ENCODE measurements at places on chromosomes 11 and 22.

DNA sequence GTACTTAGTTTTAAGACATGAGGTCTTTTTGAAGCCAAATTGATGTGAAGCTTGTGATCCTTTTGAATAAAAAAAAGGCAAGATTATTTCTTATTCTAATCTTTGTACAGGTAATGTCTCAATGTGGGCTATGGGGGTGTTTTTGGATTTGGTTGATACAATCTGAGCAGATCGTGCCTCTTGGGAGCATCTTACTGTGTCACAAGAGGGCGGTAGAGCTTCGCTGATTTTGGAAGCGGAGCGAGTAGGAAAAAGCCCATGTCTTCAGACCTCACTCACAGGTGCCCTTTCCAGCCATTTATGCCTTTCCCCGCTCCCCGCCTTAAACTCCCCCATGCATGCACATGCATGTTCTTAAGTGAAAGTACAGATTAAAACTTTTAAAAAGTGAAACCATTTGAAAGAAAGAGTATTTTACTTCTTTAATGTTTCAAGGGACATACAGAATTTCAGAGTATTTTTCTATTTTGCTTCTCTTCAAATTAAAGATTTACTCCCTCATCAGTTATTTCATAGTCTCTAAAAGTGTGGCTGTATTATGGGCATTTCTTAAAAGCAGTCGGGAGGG lies 18.8 kb downstream of the DDX25 start:
- peak; percentile 6 for DNase-seq

DNA sequence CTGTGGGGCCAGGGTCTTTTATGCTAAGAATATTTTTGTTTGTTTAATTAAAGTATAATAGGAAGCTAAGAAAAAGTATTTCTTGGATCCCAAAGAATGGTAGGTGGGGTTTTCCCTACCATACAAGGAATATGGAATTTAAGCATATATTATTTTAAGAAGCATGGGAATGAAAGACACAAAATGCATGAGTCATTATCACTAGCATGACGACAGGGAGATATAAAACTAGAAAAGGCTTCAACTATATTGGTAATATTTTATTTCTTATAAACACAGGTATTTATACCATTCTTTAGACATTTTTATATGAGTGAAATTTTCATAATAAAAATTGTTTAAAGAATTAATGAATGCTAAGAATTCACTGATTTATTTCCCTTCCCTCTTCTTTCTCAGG lies 39.3 kb upstream of the SOX6 start:
- DNase-seq: no peak

GRCh38 chr22:21927174-21927823 lies 25.3 kb downstream of the PPM1F start:
- no peak for DNase-seq

DNA sequence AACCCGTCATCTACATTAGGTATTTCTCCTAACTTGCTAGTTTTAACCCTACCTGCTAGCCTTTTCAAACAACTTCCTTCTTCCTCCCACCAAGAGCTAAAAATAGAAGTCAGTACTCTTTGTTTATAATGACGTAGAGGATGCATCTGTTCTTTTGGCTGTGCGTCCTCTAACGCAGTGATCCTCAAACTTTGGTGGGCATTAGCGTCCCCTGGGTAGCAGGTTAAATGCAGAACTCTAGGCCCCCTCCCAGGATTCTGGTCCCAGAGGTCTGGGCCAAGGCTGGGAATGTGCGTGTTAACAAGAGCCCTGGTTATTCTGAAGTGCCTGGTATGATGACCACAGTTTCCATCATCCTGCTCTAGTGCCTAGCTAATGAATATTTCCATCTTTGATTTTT lies 67.6 kb downstream of the BARX2 start:
- no peak for DNase-seq

DNA sequence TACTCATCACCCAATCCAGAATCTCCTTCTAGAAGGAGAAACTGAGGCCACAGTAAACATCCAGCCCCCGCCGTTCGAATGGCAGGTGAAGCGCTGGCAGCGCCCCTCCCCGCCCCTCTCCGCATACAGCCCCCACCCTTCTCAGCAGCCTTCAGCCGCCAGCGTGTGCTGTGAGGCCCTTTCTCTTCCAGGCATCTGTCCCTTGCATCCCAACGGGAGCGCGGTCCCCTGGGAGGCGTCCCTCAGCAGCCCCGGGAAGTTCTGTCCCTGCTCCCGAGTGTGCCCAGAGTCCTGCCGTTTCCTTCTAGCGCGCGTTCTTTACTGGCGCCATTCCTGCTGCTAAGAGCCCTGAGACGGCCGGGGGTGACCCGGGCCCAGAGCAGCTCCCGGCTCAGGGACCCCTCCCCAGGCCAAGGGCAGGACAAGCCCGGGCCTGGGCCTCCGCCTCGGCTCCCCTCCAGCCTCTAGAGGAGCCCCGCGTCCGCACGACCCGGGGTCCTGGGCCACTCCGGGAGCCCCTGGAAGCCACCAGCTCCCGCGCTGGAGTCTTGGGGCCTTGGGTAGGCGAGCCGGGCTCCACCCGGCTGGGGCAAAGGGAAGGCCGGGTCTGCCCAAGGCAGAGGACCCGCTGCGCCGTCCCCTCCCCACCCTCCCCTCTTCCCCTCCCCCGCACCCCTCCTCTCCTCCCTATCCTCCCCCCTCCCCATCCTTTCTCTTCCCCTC lies 450.4 kb downstream of the OPCML start:
- no peak for DNase-seq

- no peak for DNase-seq
These were observed 123.9 kb downstream of the PAX6 start for GRCh38 chr11:31687256-31687655.

DNA sequence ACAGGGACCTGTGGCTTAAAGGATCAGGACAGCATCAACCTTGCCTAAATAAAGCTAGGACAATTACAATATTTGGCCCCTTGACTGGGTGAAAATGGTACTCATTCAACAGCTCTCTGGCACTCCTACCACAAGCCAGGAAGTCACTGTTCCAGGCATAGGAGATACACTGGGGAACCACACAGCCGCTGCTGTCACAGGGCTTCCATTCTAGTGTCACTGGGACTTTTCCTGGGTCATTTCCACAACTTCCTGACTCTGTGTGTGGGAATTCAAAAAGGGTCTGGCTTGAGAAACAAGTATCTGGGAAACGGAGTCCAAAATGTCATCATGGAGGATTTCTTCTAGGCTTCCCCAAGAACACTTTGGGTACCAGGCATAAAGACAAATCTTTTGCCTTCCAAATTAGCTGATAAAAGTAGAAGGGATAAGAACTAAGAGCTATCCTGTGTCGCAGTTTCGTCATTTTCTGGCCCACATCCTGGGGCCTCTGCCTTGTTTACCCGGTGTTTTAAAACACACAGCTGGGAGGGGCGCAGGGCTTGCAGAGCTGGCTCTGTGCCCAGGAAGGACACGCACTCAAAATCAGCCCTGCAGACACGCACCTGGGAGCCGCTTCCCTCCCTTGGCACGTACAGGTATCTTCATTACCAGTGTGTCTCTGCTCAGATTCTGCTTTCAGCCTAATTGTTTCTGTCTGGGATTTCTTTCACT lies 38.0 kb downstream of the TMEM45B start:
- DNase-seq: peak; percentile 82

DNA sequence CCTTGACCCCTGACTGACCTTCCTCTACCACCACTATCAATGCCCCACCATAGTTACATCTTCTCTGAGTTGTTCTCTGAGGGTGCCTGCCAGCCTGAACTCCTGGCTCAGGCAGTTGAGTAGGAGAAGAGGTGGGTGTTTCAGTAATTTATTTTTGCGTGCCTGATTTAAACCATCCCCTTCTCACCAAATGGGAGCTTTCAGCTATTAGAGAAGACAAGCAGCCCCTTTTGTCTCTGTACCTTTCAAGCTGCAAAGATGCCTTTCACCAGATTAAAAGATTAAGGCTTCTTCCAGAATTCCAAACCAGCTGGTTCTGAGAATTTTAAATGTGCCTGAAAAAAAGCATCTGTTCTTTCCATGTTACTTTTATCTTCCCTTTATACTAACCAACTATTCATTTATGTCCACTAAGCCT lies 223.8 kb downstream of the FAM76B start:
- no peak for DNase-seq

DNA sequence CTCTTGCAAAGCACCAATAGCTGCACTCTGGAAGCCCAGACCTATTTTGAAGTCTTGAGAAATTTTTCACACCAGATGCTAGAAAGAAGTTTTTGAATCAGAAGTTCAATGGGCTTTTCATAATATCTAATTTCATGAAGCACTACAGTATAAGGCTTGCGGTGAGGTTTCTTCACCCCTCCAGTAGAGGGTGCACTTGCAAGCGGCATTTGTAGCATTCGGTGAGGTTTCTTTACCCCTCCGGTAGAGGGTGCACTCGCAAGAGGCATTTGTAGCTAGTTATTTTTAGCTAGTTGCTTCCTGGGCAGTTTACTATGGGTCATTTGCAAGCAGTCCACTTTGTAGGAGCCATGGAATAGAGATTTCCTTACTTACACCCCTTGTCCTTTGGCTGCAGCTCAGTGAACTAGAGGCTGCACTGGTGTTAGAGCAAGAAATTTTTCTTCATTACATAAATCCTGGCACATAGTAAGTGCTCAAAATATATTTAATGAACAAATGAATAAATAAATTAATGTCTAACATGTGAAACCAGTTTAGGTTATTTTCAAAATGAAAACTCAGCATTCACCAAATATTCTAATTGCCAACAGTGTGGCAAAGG lies 7.8 kb upstream of the NOX4 start:
- no peak for DNase-seq

DNA sequence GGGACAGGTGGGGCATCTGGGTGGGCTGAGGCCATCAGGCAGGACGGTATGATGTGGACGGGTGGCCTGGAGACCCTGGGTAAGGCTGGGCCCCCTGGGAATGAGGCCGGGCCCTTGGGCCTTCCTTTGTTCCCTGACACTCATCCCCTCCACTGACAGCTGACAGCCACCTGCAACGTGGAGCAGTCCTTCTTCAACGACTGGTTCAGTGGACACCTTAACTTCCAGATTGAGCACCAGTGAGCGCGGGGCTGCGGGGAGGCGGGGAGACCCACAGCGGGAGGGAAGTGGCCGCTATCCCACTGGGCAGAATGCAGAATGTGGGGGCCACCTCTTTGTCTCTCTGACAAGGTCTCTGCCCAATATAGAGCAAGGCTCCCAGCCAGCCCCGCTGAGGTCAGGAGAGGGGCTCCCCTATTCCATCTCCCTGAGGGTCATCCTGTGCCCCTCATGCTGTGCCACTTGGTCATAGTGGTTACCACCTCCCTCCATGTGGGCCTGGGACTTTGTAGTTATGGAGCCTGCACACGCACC lies 27.7 kb downstream of the FADS3 start:
- DNase-seq: no peak

DNA sequence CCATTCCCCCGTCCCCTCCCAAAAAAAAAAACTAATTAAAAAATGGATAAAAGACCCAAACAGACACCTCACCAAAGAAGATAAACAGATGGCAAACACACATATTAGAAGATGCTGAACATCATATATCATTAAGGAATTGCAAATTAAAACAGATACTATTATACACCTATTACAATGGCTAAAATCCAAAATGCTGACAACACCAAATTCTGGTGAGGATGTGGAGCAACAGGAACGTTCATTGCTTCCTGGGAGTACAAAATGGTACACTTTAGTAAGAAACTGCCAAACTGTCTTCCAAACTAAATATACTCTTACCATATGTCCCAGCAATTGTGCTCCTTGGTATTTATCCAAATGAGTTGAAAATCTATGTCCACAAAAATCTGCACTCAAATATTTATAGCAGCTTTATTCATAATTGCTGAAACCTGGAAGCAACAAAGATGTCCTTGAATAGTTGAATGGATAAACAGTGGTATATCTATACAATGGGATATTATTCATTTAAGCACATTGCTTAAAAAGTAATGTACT lies 19.9 kb downstream of the NAGA start:
- no peak for DNase-seq

- DNase-seq: peak; percentile 39
These were observed 22.3 kb upstream of the NRGN start for GRCh38 chr11:124717421-124717785.

- no peak for DNase-seq
These were observed 25.3 kb downstream of the ANO1 start for GRCh38 chr11:70103256-70103975.

DNA sequence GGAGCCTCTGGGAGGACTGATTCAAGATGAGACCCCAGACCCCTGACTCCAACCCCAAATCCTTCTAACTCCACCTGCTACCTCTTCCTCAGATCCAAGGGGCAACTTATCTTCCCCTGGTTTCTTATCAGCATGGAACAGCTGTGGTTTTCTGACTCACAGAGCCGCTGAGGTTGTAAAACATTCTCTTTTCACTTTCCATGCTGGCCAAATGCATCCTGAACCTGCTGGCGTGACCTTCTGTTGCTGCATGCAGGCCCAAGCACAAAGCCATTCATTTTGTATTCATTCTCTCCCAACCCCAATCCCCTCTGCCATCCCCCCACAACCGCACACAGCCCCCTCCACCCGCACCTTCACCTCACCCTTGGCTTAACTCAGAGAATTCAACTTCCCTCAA lies 70.3 kb downstream of the SEZ6L start:
- DNase-seq: no peak

Data from epithelial cell of prostate (primary cell).